ENCODE measurements at places on chromosomes 3 and 15. TPM values are rescaled to one million over a fixed set of nuclear protein-coding genes. Genes with fewer than 3 reads are reported as not detected.

DNA sequence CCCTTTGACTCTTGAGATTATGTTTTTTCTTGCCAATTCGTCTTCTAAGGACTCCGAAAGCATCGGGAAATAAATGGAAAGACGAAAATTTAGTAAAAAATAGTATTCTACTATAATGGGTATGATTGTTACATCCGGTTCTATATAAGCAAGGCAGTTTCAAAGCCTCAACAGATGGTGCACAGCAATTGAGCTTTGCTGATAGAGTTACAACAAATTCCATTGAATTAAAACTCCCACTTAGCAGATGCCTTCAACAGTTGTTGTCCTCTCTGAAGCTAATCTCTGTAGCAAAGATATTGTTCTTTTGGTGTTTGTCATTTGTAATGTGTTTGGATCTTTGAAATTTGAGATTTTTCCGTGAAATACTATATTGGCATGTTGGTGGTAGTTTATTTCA, 16.1 kb upstream of the GHSR start:
- no peak for DNase-seq

The SLC12A1 gene
- 671 TPM for polyA plus RNA-seq

DNA sequence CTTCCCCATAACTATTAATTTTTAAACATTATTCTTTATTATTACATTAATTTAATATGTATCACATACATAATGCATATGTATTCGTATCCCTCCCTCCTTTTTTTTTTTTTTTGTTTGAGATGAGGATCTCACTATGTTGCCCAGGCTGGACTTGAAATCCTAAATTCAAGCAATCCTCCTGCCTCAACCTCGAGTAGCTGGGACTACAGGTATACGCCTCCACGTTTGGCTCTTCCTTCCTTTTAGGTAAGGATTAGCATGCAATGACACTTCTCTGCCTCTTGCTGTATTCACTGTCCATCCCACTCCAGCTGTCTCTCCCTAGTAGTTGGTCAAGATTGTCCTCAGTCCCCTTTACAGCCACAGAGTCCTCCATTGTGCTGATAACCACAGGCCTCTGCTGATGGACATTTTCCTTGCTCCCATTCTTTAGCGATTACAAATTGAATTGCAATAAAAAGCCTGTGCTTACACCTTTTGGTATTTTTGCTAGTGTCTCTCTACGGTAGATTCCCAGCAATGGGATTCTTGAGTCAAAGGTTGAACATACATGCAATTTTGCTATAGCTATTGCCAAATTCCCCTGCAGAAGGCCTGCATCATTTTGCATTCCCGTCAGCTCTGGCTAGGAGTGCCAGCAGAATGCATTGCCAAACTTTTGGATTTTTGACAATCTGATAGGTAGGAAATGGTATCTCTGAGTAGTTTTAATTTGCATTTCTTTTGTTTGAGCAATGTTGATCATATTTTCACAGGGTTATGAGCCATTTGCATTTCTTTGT, 156.6 kb downstream of the SMAD6 start:
- no peak for DNase-seq

The VWA5B2 gene
- polyA plus RNA-seq = 1.2 TPM

- no peak for DNase-seq
Measured at GRCh38 chr3:184387174-184387714, 7.4 kb downstream of the CHRD start.

DNA sequence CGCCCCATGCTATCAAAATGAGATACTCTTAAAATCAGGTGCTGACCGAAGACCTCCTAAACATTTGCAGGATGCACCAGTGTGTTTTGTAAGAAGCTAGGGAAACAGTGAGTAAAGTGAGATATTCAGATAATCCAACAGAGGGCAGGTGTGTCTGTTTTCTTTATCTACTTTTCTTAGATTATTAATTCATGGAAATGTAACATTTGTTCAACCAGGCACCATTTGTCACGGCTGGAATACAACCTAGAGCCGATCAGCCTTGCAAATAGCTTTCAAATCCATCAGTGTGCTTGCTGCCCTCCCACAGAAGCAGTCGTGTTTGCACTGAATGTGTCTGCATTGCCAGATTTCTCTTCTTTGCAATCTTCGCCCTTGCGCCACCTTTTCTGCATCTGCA, 201.9 kb upstream of the CHRM5 start:
- DNase-seq = no peak
